ENCODE measurements at places on chromosomes 6 and 20. TPM values are rescaled to one million over a fixed set of nuclear protein-coding genes. Genes with fewer than 3 reads are reported as not detected.

DNA sequence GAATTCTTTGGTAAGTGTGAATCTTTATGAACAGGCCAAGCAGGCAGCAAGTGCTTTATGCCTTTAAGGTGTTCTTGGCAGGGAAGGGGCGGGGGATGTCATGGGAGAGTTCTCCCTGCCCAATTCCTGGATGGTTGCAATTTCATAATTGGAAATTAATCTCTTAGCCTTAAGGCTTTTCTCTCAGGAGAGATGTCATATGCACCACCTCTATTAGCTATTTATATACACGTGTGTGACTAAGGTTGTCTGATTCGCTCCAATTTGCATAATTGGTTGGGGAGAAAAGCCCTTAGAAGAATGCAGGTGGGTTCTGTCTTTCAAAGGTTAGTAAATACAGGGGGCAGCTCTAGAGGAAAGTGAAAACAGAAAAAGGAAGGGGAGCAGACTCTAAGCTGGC, 5.2 kb upstream of the ENPP5 start:
- no peak overlapping the region for H3K4me3 ChIP-seq
- DNase-seq = no peak
- no peaks in the 10 kb centered on the region for H3K4me1 ChIP-seq
- H3K27me3 ChIP-seq = no peaks in the 10 kb centered on the region

DNA sequence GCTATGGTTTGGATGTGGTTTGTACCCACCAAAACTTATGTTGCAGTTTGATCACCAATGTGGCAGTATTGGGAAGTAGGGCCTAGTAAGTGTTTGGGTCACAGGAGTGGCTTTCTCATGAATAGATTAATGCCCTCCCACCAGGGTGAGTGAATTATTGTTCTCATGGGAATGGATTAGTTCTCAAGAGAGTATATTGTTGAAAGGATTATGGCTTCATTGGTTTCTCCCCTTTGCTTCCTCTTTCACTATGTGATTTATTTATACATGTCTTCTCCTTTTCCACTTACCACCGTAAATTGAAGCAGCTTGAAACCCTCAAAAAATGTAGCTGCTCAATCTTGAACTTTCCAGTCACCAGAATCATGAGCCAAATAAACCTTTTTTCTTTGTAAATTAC, 10.8 kb downstream of the UFL1 start:
- no peaks in the 10 kb centered on the region for H3K27me3 ChIP-seq
- no peak overlapping the region for H3K27ac ChIP-seq
- H3K4me3 ChIP-seq = no peak overlapping the region
- H3K36me3 ChIP-seq = peaks cover 39% of the 10 kb centered on the region

Gene SLC17A3
- total RNA-seq = not detected

DNA sequence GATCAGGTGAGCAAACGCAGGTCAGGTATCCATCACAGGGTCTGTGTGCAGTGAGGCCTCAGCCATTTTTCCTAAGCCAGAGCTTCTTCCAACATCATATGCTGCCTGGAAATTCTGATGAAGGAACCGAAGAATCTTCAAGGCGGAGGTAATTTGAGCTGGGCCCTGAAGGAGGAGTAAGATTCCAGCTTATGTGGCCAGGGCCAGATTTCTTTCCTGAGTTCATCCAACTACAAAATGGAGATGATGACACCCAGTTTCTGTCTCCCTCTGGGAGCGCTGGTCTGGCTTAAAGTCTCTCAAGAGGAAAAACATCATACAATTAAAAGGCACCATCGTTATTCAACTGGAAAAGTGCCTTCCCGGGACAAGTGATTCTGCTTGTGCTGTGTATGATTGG, 6.9 kb upstream of the MANBAL start:
- H3K27me3 ChIP-seq = no peaks in the 10 kb centered on the region
- no peak for DNase-seq
- no peaks in the 10 kb centered on the region for H3K36me3 ChIP-seq
- H3K4me3 ChIP-seq = no peak overlapping the region
- no peaks in the 10 kb centered on the region for H3K4me1 ChIP-seq

DNA sequence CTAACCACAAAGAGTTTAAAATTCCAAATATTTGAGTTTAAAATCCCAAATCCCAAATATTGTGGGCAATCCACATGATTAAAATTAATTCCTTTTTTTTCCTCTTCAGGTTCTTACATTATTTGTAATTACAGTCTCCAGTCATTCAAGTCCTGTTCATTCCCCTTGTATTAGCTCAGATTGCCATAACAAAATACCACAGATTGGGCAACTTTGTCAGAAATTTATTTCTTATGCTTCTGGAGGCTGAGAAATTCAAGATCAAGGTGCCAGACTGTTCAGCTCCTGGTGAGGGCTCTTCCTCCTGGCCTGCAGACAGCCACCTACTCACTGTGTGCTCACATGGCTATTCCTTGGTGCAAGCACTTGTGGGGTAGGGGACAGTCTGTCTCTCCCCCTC, 105.5 kb downstream of the ARMC2 start:
- H3K36me3 ChIP-seq = no peaks in the 10 kb centered on the region
- no peak overlapping the region for H3K4me3 ChIP-seq
- no peak overlapping the region for H3K27ac ChIP-seq
- DNase-seq = no peak
- H3K4me1 ChIP-seq = peaks cover 17% of the 10 kb centered on the region
- H3K27me3 ChIP-seq = no peaks in the 10 kb centered on the region

DNA sequence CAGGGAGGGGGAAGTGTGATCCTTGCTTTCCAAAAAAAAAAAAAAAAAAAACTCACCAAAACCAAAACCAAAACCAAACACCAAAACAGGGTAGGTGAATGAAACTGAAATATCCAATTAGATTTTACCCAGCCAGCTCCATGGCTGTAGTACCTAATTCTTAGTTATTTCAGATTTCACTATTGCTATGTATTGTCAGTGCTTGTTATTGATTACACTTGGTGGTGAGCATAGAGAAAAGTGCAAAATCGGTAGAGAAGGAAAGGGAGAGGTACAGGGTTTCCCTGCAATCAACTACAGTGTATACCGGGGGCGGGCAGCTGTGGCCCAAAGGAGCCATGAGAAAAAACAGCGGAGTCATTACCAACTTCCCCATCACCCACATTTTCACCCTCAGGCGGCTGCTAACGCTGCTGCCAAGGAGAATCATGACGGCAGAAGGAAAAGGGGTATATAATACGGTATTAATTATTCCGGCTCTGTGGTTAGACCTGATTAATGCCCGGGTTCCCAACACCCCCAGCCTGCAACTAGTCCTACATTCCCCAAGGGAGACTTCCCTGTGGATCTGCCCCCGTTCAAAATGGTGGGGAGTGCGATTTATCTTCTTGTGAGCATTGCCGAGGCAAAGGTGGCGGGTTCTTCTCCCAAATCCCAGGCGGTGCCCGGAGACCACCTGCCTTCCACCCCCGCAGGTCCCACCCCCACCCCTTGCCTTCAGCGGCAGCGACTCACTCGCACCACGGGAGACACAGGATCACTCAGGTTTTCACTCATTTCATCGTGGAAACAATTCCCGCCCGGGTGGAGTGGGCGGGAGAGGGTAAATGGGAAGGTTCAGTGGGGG, at the start of gene C6orf62:
Gene C6orf62, minus strand, starts transcription at position 30 of the 847 bp plus-strand sequence. CDS start 486 bp downstream, outside the sequence.
- H3K4me1 ChIP-seq = peaks cover 25% of the 10 kb centered on the region
- peak within 1 kb of the TSS; percentile 98 for H3K27ac ChIP-seq
- H3K27me3 ChIP-seq = no peaks in the 10 kb centered on the region
- DNase-seq = peak; percentile 23
- H3K4me3 ChIP-seq = peak within 1 kb of the TSS; percentile 99
- H3K36me3 ChIP-seq = peaks cover 16% of the 10 kb centered on the region

Gene LY6G6C
- not detected for total RNA-seq

DNA sequence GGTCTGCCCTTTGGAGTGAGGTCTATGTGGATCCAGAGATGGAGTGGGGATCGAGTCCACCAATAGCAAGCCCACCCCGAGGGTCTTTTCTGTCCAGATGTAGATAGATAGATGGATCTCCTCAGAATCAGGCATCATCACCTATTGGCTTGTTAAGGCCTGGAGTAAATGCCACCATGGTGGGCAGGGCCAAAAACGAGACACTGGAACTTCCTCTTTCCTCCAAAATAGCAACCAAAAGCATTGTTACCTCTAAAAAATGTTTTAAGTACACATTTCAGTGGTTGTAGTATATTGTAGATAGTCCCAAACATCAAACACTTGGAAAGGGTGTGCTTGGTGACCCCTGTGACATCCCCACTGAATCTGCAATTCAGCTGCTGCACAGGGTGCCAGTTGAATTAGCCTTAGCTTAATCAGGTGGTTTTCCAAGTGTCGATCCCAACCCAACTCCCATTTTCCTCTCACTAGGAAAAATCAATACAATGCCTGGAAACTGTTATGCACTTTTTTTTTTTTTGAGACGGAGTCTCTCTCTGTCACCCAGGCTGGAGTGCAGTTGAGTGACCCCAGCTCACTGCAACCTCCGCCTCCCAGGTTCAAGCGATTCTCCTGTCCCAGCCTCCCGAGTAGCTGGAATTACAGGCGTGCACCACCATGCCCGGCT, 35.0 kb upstream of the NELFCD start:
- DNase-seq = no peak
- no peak overlapping the region for H3K27ac ChIP-seq

Gene CST4
- 13.8 TPM for total RNA-seq

GRCh38 chr6:116388924-116389323, 18.2 kb downstream of the DSE start:
- no peaks in the 10 kb centered on the region for H3K4me1 ChIP-seq
- no peak overlapping the region for H3K4me3 ChIP-seq
- no peaks in the 10 kb centered on the region for H3K27me3 ChIP-seq
- no peak overlapping the region for H3K27ac ChIP-seq
- no peak for DNase-seq
- H3K36me3 ChIP-seq = no peaks in the 10 kb centered on the region

DNA sequence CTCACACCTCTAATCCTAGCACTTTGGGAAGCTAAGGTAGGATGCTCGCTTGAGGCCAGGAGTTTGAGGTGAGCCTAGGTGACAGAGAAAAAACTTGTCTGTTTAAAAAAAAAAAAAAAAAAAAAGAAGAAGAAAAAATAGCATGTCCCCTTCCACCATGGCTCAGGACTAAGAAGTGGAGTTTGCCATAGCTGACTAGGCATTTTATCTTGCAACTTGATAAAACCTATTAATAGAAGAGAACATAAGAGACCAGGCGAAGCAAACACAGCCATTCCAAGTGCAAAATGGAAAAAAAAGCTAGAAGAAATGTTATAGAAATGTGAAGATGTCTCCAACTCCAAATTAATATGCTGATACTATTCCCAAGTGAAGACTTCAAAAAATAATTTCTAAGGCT, 277.5 kb downstream of the MEI4 start:
- no peaks in the 10 kb centered on the region for H3K27me3 ChIP-seq
- no peak for DNase-seq
- H3K36me3 ChIP-seq = no peaks in the 10 kb centered on the region
- no peaks in the 10 kb centered on the region for H3K4me1 ChIP-seq
- no peak overlapping the region for H3K4me3 ChIP-seq
- no peak overlapping the region for H3K27ac ChIP-seq

DNA sequence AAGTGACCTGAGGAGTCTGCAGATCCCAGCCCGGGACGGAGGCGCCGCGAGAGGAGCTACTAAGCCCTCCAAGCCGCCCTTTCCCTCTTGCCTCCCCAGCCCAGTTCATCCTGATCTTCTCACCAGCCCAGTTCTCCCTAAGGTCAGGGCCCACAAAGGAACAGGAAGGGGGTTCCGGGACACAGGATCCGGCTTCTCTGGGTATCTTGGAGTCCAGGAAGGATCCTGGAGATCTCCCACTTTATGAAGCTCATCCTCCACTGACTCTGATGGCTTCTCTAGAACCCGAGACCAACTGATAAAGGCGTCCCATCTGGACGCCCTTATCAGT, 36.9 kb upstream of the HLA-C start:
- no peak for DNase-seq
- H3K27ac ChIP-seq = no peak overlapping the region
- H3K4me1 ChIP-seq = no peaks in the 10 kb centered on the region
- H3K36me3 ChIP-seq = no peaks in the 10 kb centered on the region
- peak overlapping the region; percentile 21 for H3K4me3 ChIP-seq

Gene PI16
- 11.4 TPM for total RNA-seq

- H3K36me3 ChIP-seq = no peaks in the 10 kb centered on the region
- H3K27ac ChIP-seq = peak overlapping the region; percentile 94
- DNase-seq = peak; percentile 14
- no peak overlapping the region for H3K4me3 ChIP-seq
Measured at GRCh38 chr6:53360093-53360912, 11.6 kb upstream of the ELOVL5 start.

Gene WFDC10B
- total RNA-seq = not detected

DNA sequence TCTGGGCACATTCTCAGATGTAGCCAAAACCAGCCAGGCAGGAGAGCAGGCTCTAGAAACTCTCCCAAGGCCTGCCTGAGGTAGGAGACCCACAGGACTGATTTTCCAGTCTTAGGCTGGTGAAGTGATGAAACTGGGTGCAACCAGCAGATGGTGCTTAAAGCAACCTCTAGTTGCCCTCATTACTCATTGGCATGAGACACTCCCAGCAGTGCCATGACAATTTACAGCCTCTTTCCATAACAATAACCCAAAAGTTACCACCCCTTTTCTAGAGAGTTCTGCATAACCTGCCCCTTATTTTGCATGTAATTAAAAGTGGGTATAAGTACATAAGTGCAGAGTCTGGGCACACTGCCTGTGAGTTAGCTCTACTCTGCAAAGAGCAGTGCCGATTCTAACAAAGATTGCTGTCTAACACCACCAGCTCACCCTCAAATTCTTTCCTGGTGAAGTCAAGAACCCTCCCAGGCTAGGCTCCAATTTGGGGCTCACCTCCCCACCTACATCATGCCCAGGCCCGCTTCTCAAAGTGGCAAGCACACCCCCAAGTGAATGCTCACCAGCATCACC, 14.4 kb upstream of the GPR6 start:
- no peak overlapping the region for H3K4me3 ChIP-seq
- H3K27ac ChIP-seq = no peak overlapping the region
- H3K27me3 ChIP-seq = no peaks in the 10 kb centered on the region
- no peaks in the 10 kb centered on the region for H3K4me1 ChIP-seq
- H3K36me3 ChIP-seq = no peaks in the 10 kb centered on the region

DNA sequence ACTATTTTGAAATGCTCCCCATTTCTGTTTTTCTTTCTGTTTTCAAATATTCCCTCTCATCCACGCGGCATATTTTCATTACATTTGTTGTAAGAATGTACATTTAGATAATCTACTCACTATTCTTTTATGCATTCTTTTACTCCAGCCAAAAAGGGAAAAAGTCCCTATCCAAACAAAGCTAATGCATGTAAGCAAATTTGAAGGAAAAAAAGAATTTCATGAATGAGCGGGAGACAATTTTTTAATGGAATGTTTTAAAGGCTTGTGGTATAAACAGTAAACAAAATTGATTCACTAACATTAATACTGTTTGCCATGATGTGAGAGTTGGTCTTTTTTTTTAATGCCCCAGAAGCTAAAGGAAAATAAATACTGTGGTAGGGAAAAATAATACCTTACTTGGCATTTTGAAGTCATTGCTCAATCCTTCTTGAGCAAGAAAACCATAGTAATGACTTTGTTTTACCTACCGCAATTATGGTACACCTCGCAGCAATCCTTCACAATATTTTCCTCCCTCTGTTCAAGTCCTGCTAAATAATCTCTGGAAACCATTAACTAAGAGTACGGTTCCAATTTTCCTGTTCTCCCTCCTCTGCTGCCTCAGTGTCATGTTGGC, 79.0 kb downstream of the BACH2 start:
- no peak for DNase-seq
- H3K36me3 ChIP-seq = no peaks in the 10 kb centered on the region
- H3K4me3 ChIP-seq = no peak overlapping the region
- H3K4me1 ChIP-seq = peaks cover 21% of the 10 kb centered on the region

Measured in thyroid gland (tissue), 4 donors.